CD4-positive, alpha-beta T cell treated with Interleukin-1 beta for 1 hour (primary cell): ENCODE measurements at places on chromosomes 1 and 21.

DNA sequence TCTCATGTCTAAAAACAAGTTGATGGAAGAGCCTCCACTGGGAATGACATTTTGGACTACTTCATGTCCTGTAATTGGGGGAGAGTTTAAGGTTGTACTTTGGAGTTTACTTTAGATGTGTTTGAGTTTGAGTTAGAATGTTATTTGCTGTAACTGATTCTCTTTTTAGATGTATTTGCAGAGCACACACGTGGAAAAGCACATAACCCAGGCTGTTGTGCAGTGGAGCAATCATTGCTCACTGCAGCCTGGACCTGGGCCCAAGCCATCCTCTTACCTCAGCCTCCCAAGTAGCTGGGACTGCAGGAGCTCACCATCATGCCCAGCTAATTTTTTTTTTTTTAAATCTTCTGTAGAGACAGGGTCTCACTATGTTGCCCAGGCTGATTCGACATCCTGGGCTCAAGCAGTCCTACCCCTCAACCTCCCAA lies 36.7 kb upstream of the SH3D21 start:
- DNase-seq, result no peak

- DNase-seq, result no peak
These were observed 8.4 kb downstream of the SCMH1 start for GRCh38 chr1:41233708-41234107.

DNA sequence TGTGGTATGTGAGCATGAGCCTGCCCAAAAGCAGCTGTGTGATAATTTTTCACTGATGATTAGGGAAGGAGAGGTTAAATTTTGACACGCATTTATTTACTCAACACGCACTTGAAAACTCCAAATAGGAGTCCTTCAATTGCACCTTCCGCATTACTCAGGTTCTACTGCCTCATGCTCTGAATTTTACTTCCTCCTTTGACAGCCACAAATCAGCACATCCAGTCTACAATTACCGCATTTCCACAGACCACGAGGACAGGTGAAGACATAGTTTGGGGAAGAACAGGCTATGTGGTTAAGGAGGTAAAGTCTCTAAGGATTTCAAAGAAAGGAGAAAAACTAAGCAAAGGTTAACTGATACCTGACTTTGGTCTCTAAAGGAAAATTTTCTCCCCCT lies 2.6 kb downstream of the CAPN8 start:
- DNase-seq, result no peak

GRCh38 chr21:33022828-33023573 lies 2.7 kb upstream of the OLIG2 start:
- no peak for DNase-seq

DNA sequence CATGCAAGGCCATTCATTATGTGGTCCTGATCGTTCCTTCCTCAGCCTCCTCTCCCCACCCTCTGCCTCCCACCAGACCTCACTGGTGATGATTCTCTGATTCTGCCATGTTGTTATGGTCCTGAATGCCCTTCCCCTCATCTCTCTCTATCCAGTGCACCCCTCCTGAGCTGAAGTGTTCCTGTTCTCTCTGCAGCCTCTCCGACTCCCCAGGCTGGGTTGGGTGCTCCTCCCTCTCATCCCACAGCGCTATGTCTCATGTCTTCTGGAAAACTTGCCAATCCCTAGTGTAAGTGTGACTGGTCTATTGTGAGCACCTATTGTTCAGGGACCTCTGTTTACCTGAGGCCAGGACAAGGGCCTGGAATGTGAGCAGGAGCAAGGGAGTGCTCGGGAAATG lies 11.1 kb upstream of the PEF1 start:
- DNase-seq, result no peak

GRCh38 chr1:161091093-161091492 lies 1.7 kb upstream of the NECTIN4 start:
- no peak for DNase-seq

DNA sequence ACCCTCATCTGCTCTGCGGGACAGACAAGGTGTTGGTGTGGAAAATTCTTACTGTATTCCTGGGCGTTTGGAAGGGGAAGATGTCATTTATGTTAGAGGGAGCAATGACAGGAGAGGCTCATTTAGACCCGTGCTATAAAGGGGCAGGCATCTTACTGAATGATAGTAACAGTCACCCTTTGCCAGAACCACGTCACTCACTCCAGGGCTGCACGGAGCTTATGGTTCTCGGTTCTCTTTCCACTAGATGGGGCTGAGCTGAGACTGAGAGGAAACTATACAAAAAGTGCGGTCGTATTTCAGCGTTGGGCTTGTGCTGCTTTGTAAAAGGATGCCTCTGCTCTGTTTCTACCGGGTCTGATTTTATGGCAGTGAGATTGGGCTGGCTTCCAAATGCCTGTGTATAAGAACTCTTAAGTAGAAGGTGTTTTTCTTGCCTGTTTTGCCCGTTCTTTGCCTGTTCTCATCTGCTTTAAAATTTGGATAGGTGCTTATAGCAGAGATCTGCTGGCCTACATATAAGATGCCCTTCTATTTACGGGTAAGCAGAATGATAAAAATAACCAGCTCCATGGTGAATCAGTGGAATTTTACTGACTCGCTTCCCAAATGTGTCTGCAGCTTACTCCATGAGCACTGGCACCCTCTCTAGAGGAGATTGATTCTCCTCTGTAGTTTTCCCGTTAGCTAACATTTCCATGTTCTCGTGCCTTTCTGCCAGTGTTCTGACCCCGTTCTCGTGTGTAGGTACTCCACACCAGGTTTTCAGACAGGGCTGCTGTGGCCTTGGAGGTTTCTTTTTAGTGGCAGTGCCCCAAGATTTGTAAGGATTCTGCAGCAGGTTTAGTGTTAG lies 55.9 kb downstream of the MRPS6 start:
- DNase-seq, result peak; percentile 46

GRCh38 chr1:37561133-37562132 lies 4.7 kb downstream of the DNALI1 start:
- peak; percentile 46 for DNase-seq

- DNase-seq, result no peak
These were observed 155.3 kb downstream of the ROR1 start for GRCh38 chr1:63929106-63929478.

GRCh38 chr1:202968351-202968750 lies 1.3 kb upstream of the CYB5R1 start:
- DNase-seq, result no peak

- peak; percentile 23 for DNase-seq
These were observed 621.9 kb downstream of the NPHP4 start for GRCh38 chr1:5370311-5370710.

GRCh38 chr1:93661829-93662474 lies 19.7 kb downstream of the BCAR3 start:
- DNase-seq, result no peak

DNA sequence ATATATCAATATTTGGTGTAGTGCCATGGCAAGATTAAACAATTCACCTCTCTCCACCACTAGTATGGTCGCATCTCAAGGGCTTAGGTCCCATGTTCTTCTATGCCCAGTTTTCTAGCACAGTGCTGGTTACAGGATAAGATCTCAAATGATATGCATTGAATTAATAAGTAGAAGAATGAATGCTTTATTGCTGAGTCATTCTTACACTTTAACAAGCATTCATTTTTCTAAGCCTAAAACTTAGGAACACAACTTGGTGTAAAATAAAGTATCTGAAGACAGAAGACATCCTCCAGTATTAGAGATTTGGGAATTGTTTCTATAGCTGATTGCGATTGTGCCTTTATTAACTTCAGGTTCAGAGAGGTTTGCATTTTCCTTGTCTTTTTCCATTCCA lies 85.8 kb downstream of the TBX15 start:
- DNase-seq, result no peak

DNA sequence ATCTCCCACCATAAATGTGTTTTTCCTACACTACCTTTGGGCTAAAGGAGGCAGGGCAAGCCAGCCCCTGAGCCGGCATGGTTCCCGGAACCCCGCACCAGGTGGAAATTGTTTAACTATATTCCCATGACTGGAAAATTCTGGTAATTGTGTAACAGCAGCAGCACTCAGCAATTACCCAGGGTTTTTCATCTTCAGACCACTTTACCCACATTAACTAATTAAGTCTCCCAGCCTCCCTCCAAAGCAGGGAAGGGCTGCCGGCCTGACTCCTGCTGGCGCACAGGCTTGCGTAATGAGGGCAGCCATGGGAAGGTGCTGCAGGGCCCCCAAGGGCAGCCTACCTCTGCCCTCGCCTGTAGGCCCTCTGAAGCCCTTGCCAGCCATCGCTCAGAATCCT lies 140.7 kb upstream of the VAMP3 start:
- DNase-seq, result no peak

- DNase-seq, result no peak
These were observed 113.8 kb downstream of the CASZ1 start for GRCh38 chr1:10682449-10683309.

GRCh38 chr1:28062806-28063205 lies 25.6 kb downstream of the EYA3 start:
- DNase-seq, result no peak

DNA sequence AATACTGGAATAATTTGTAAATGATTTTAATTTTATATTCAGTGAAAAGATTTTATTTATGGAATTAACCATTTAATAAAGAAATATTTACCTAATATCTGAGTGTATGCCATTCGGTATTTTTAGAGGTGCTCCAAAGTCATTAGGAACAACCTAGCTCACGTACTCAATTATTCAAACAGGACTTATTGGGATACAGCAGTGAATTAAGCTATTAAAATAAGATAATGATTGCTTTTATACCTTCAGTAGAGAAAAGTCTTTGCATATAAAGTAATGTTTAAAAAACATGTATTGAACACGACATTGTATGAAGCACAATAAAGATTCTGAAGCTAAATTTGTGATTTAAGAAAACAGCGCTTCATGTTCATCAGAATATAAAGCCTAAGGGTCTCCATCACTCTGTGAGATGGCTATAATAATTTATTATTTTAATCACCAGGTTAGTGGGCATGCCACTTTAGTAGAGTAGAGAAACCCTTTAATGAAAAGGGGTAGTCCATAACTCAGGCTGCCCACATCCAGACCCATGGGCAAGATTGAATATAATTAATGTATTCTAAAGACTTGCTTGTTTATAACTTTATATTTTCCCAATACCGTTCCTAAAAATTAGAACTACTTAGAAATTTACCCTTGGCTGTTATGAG lies 3.2 kb downstream of the CCN1 start:
- DNase-seq, result no peak

- DNase-seq, result no peak
These were observed 34.8 kb downstream of the KPNA6 start for GRCh38 chr1:32142446-32143301.

GRCh38 chr1:61332796-61333195 lies 250.4 kb downstream of the NFIA start:
- DNase-seq, result no peak

DNA sequence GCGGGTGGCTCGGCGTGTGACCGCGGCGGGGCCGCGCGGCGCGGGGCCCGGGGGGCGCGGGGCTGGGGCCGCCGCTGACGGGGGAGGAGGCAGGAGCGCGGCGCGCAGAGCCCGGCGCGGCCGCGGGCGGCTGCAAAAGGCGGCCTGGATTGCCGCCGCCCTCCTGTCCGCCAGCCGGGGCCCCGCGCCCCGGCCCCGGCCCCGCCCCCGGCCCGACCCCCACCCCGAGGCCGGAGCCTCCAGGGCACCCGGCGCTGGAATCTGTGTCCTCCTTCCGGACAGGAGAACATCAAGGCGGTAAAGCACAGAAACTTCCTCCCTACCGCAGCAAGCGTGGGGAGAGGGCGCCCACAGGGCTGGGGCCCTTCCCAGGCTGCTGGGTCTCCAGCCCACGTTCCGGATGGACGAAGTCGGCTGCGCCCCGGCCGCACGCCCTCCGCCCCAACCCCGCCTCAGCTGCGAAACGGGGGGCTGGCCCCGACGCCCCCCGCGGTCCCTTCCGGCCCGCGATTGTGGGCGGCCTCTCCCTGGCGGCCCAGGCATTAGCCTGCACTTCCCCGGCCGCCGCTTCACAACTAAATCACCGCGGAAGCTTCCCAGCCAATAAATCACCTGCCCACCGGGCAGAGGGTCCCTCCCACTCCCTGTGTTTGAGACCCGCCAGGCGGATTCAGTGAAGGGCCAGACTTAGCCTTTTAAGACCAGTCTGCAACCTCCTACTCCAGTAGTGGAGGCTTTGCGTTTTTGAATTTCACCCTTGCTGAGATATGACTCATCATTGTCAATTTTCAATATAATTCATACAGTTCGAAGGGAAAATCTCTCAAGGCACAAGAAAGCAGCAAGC lies 106.0 kb downstream of the SLC45A1 start:
- DNase-seq, result peak; percentile 49
